ENCODE measurements at places on chromosomes 12 and 14.

- no peak for DNase-seq
Observed at GRCh38 chr12:541676-542324, 82.1 kb downstream of the B4GALNT3 start.

DNA sequence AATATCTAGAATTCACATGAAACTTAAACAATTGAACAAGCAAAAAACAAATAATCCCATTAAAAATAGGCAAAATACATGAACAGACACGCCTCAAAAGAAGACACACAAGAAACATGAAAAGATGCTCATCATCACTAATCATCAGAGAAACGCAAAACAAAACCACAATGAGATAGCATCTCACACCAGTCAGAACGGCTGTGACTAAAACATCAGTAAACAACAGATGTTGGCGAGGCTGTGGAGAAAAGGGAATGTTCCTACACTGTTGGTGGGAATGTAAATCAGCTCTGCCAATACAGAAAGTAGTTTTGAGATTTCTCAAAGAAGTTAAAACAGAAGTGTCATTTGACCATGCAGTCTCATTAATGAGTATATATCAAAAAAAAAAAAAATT, 121.3 kb downstream of the PTPRO start:
- peak; percentile 37 for DNase-seq

- peak; percentile 46 for DNase-seq
Observed at GRCh38 chr12:45214749-45215418, 1.0 kb upstream of the ANO6 start.

- peak; percentile 77 for DNase-seq
Observed at GRCh38 chr14:28382444-28383190, 384.0 kb upstream of the FOXG1 start.

DNA sequence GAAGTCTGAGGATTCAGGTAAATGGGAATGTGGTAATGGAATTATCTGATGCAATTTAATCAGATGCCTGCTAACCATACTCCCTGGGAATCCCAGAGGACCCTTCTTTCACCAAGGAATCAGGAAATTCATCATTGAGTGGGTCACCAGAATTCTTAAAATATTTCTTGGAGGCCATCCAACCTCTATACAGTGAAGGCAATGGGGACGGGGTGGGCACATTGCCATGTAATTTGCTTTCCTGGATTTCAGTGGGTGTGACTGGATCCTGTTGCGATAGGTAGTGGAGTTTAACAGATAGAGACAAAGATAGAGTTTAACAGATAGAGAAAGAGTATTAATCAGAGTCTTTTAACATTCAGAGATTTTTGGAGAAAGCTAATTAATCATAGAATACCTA, 394.4 kb downstream of the DAD1 start:
- DNase-seq: no peak

GRCh38 chr12:93244514-93245077, 133.1 kb upstream of the NUDT4 start:
- DNase-seq: no peak

DNA sequence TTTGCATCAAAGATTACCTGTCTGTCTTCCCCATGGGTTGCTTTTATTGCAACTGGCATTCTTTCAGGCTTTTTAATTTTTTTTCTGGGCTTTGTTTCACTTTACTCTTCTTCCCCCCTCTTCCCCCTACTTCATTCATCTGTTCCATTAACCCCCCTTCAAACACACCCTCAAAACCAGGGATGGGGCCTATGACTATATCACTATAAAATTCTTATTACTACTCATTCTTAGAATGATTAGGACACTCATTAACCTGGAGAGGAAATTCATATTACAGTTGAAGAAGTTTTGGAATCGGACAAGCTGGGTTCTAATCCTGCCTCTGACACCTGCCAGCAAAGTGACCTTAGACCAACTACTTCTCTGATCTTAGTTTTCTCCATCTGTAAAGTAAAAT, 24.8 kb upstream of the MDM1 start:
- DNase-seq: no peak

- no peak for DNase-seq
Observed at GRCh38 chr14:99282261-99283050, 10.5 kb upstream of the BCL11B start.

DNA sequence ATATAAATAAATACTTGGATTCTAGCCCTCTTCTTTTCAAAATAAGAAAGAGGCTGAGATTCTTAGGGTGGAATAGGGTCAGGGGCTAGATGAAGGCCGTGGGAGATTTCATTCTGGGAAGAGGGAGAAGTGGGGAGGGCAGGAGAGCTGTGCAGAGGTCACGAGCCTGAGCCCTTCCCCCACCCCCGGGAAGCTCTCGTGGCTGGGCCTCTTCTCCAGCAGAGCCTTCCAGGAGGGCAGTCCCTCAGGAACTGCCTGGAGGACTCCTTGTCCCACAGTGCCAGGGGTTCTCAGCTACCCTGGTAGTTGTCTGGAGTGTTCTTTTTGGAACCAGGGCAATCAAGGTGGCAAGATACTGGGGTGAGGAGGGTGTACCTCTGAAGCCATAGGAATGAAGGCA, 94.0 kb downstream of the ESR2 start:
- no peak for DNase-seq

GRCh38 chr12:54463034-54463433, 10.4 kb downstream of the GTSF1 start:
- DNase-seq: no peak

DNA sequence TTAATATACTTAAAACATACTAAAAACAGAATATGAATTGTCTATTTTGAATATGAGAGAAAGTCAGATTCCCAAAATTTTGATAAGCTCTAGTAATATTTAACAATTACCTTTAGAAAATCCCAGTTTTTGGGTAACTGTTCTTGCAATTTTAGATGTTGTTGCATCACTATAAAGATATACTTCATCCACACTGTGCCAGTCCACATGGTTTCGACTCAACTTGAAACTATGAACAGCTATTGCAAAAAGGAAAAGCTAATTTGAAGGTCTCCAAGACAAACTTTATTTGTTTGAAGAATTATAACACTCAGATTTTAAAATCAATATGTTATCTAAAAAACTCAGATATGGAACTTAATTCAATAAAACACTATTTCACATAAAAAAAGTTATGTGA, 59.9 kb downstream of the DDHD1 start:
- DNase-seq: no peak

Data from DMS53 (cell line).